NCI-H2171 (cell line): ENCODE measurements at places on chromosomes 5 and 9.

DNA sequence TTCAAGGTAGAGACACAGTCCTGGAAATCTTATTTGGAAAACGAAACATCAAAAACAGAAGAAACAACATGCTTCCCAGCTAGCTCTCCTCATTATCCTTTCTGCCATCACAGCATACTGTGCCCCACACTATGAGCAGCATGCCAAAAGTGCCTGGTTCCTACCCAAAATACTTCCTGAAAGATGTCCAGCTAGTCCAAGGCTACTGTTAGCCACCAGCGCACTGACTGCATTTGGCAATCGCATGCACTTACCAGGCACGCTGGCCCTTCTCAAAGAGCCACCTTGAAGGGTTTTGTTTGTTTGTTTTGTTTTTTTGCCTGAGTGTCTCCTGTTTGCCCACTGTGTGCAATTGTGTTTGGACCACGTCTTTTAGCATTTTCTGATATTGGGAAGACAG is 6.8 kb downstream of the HSPB3 start:
- DNase-seq, result no peak

DNA sequence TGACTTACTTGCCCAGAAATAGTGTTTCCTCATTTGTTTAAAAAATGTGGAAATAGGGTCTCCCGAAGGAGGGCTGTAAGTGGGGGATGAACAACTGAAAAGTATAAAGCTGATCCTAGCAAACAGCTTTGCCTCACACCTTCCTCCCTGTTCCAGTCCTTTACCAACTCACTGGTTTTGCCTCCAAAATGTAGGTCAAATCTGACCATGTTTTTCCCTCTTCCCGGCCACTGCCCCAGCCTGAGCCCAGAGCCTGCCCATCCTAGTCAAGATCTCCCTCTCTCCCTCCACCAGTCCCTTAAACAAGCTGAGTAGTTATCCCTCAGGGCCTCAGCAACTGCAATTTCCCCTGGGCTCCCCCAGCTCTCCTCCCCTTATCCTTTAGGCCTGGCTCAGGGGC is 82.4 kb upstream of the FBXW11 start:
- no peak for DNase-seq

GRCh38 chr9:73152953-73153352 is 1.3 kb downstream of the ANXA1 start:
- DNase-seq, result no peak

DNA sequence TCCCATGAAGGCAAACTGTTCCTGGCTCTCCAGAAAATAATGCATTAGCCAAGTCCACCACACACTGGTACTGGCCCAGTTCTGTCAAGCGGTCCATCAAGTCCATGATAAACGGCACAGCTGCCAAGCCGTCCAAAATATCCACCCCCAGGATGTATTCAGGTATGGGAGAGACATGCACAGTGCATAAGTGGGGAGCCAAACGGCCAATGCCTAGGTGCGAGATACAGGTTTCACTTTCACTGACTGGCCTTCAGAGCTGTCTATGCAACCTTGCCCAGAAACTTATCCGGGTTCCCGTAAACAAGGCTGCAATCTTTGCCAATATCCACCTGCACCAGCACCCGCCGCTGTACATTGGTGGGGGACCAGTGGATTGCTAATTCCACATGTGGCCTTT is 795.8 kb downstream of the EFNA5 start:
- DNase-seq, result no peak

- no peak for DNase-seq
Observed at GRCh38 chr5:52818360-52818759, 30.6 kb downstream of the ITGA1 start.

DNA sequence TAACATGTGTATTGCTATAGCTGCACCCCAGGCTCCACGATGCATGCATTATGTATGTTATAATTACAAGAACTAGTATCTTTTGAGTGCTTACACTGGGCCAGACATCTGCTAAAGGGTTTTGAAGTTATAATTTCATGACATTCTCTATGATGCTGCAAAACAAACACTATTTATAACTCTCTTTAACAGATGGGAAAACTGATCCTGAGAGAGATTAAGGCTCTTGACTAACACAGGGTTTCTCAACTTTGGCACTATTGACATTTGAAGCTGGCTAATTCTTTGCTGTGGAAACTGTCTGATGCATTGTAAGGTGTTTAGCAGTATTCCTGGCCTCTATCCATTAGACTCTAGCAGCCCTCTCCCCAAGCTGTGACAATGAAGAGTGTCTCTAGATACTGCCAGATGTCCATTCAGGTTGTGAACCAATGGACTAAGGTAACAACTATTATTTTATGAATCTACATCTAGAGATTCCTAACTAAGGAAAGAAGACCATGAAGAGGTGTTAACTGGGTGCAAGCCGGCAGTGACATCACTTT is 258.6 kb downstream of the ASTN2 start:
- peak; percentile 18 for DNase-seq

DNA sequence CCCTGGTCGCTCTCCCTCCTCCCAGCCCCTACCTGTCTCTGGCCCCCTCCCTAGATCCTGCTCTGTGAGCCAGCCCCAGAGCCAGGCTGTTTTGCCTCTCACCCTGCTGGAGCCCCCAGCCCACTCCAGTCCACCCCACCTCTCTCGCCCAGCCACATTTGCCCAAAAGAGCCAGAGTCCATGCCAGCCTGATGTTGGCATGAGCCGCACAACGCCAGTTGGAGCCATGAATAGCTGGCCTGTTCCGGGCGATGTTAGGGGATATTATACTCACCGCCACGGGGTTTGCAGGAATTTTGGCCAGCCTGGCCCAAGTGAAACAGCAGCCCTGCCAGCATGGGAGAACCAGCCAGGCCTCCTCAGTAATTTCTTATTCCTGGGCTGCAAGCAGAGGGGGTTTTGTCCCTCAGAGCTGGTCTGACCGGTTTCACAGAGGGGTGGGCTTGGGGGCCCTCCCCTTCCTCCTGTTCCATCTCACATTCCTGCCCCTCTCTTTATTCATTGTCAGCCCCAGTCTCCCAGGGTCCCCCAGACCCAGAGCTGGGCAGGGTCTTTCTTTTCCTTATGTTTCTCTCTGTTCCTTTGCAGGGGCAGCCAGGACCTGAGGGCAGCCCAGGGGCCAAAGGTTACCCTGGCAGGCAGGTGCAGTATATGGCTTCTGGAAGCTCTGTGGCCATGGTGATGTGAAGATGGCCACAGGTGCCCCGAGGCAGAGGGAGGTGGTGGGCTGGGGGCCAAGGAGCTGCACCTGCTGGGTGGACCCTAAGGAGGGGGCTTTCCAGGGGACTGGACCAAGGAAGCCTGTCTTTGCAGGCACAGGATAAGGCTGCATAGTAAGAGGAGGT is 50.1 kb downstream of the COL27A1 start:
- DNase-seq, result no peak

DNA sequence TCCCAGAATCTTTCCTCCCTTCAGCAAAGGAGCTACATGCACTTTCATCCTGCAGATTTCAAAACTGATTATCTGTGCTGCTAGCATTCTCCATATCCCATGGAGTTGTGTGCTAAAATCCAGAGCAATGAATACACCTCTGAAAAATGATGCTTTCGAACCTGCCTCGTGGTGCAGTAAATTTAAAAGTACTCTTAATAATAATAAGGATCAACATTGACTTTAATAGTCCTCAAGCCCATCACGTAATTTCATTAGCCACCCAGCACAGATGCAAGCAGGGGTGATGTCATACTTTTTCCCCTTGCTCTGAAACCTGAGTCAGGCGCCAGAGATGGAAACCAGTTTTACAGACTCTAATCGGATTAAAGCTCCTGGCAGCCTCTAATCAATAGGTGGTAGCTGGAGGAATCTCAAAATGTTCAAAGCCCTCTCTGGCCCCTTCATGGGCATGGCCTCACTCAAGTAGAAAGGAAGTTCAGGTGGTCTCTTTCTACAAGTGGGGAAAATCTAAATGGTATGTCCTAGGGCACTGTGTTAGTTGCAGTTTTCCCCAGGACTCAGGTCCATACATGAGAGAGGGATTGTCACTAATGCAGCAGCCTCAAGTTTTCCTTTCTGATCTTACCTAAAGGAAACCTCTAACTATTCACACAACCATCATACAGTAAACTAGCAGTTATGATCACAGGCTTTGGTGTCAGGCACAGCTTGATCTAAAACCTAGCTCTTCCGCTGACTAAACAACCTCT is 221.6 kb upstream of the SLC30A5 start:
- DNase-seq, result no peak

DNA sequence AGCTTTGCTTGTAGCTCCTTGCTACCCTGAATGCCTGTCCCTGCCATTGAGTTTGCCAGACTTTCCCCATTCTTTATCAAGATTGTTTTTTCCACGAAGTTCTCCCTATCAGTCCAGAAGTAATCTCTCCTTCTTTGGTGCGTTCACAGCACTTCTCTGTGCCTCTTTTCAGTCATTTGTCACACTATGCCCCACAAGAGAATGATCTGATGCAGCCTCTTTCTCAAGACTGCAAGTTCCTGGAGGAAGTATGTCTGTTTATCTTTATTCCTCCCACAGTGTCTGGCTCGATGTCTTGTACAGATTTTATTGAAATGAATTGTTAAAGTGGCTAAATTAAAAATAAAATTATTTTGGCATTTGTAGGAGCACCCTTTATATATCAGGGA is 99.3 kb downstream of the CCDC192 start:
- DNase-seq, result no peak

DNA sequence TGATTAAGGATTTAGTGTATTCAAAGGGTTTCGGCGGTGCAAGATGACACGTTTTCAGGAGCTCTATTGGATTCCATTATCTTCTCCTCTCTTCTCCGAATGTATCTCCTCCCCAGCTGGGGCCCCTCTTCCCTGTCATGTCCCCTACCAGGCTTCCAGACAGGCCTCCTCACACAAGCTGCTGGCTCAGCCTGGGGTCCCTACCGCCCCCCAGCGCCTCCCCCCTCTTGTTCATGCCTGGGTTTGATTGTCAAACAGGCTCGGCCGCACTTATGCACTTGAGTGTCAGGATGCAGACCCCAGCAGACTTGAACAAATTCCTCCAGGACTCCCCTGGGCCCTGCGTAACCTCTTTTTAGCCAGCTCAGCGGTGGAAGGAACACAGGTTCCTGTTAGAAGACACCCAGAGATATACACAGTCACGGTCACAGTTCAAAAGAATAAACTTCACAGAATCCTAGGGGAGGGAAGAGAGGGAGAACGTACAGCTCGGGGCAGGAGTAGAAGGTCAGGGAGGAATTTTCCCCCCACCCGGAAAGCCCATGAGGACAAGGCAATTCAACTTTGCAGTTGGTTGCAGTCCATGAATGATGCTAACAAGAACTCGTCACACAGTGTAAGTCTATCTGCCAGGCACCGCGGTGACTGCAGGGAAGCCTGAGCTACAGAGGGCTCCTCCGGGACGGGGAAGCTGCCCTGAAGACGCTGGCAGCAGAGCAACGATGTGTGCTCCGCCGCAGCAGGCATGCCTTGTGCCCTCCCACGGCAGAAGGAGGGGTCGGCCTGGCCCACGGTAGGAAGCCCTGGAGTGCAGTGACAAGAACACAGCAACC is 560.0 kb downstream of the BNC2 start:
- DNase-seq, result no peak

DNA sequence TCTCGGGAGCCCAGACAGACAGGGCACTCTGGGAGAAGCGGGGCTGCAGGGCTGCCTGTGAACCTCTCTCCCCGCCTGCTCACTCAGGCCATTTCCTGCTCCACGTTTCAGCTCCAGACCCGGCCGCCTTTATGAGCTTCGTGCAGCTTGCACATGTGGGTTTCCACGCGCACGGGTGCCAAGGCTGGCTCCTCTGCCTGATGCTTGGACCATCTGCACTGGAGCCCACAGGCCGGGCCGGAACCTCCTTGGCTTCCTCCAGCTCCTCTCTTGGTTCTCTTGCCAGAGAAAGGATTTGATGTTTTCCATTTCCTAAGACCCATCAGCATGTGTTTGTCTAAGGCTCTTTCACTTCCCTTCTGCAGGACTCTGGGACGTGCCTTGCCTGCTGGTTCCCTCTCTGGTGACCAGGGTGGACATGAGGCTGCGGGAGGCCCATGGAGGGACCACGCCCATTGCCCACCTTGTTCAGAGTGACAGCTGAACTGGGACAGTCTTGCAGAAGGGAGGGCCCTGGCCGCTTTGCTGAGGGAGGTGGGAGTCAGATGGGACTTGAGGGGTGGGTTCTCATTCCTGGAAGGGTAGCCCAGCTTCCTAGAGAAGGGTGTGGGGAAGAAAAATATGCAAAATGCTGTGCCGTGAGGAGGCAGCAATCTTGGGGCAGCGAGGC is 23.3 kb upstream of the COL5A1 start:
- DNase-seq, result no peak

- no peak for DNase-seq
Observed at GRCh38 chr9:88529496-88529895, 5.5 kb upstream of the NXNL2 start.

- no peak for DNase-seq
Observed at GRCh38 chr5:2288968-2289367, 406.2 kb upstream of the IRX4 start.

- DNase-seq, result peak; percentile 24
Observed at GRCh38 chr5:158275511-158275910, 416.6 kb upstream of the CLINT1 start.

- DNase-seq, result no peak
Observed at GRCh38 chr5:73928476-73929070, 302.6 kb downstream of the ARHGEF28 start.

- no peak for DNase-seq
Observed at GRCh38 chr5:154371687-154372086, 74.1 kb upstream of the SAP30L start.

DNA sequence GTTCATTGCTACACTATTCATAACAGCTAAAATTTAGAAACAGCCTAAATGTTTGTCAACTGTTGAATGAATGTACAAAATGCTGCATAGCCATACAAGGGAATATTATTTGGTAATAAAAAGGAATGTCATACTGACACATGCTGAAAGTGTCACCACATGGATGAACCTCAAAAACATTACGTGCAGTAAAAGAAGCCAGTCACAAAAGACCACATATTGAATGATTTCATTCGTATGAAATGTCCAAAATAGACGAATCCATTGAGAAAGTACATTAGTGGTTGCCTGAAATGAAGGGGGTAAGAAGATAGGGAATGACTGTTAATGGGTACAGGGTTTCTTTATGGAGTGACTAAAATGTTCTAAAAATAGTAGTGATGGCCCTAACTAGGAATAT is 11.6 kb upstream of the ECM2 start:
- no peak for DNase-seq

GRCh38 chr5:95935553-95936100 is 26.0 kb downstream of the ELL2 start:
- DNase-seq, result no peak

- DNase-seq, result no peak
Observed at GRCh38 chr9:109307380-109308240, 13.2 kb downstream of the EPB41L4B start.
